DMS153 (cell line): ENCODE measurements at places on chromosomes 7 and 10.

DNA sequence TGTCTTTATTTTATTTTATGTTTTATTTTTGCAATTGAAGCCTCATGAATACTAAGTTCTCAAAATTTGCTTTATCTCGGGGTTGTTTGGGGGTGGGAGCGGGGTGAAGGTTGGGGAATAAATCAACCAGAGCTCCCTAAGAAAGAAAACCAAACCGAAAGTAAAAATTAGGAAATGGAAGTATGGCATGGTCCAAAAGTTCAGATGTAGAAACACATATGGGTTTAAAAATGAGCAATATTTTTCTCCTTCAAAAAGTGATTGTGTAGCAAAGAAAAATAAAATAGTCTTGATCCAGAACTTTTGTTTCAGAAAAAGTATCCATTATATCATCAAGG, 177.4 kb upstream of the PLXDC2 start:
- DNase-seq, result no peak

- no peak for DNase-seq
These were observed 1196.8 kb upstream of the PHF14 start for GRCh38 chr7:9776900-9777299.

GRCh38 chr10:85927952-85928665, 438.5 kb downstream of the GRID1 start:
- no peak for DNase-seq

DNA sequence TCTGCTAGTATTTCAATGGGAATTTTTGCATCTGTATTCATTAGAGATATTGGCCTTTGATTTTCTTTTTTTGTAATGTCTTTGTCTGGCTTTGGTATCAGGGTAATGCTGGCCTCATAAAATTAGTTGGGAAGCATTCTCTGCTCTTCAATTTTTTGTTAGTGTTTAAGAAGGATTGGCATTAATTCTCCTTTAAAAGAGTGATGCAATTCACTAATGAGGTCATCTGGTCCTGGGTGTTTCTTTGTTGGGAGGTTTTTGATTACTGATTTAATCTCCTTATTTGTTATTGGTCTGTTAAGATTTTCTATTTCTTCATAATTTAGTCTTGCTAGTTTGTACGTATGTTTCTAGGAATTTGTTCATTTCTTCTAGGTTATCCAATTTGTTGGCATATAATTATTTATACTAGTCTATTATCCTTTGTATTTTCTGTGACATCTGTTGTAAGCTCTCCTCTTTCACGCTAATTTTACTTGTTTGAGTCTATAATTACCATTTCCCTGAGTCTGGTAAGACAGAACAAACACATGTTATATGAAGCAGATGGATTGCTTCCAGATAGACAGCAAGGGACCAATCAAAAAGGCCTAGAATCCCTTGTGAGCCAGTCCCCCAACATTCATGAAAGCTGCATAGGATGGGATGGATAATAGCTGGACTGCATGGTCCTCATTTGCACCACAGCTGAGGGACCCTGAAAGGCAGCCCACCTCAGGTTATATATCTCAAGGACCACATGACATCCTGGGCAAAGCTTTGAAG, 54.4 kb downstream of the MTPAP start:
- DNase-seq, result no peak

GRCh38 chr10:97574374-97575126, 2.0 kb downstream of the ANKRD2 start:
- peak; percentile 91 for DNase-seq

DNA sequence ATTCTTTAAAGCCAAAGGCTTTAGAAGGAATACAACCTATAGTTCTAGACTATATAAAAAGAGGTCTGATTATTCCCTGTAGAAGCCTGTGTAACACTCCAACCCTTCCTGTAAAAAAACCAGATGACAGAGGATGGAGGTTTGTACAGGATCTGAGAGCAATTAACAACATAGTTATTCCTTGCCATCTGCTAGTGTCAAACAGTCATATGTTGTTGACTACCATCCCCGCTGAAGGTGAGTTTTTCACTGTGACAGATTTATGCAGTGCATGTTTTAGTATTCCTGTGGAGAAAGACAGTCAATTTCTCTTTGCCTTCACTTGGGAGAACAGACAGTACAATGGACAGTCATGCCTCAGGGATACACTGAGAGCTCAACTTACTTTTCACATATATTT, 19.0 kb upstream of the SLC26A4 start:
- DNase-seq, result no peak

DNA sequence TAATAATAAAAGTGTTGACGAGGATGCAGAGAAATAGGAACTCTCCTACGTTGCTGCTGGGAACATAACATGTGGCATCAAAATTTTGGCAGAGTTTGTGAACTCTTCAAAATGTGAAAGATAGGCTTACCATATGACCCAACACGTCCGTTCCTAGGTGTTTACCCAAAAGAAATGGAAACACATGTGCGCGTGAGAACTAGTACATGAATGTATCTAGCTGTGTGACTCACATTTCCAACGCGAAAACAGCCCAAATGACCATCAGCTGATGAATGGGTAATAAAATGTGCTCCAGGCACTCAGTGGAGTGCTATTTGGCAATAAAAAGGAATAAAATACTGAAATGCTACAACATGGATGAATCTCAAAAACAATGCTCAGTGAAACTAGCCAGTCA, 10.4 kb upstream of the ELFN1 start:
- DNase-seq, result no peak

DNA sequence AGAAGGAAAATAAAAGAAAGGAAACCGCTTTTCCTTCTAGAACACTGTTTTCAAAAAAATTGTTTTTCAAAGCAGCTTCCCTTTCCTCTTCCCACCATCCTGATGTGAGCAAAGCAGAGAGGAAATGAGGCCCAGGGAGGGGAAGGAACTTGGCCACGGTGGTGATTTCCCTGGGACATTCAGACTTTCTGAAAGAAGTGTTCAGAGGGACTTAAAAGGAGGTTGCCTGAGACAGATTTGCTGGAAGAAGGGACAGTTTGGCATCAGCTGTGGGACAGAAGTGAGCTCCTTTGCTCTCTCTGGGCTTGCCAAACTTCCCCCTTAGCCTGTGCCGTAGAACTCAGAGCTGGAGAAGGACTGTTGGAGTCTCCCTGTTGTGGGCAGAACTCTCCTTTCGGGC, 30.3 kb downstream of the ADCYAP1R1 start:
- no peak for DNase-seq

- no peak for DNase-seq
These were observed 1.6 kb upstream of the ARHGAP12 start for GRCh38 chr10:31930023-31930751.

GRCh38 chr10:131726076-131726880, 174.5 kb upstream of the PPP2R2D start:
- peak; percentile 55 for DNase-seq

GRCh38 chr10:130927157-130927556, 384.4 kb downstream of the TCERG1L start:
- no peak for DNase-seq

DNA sequence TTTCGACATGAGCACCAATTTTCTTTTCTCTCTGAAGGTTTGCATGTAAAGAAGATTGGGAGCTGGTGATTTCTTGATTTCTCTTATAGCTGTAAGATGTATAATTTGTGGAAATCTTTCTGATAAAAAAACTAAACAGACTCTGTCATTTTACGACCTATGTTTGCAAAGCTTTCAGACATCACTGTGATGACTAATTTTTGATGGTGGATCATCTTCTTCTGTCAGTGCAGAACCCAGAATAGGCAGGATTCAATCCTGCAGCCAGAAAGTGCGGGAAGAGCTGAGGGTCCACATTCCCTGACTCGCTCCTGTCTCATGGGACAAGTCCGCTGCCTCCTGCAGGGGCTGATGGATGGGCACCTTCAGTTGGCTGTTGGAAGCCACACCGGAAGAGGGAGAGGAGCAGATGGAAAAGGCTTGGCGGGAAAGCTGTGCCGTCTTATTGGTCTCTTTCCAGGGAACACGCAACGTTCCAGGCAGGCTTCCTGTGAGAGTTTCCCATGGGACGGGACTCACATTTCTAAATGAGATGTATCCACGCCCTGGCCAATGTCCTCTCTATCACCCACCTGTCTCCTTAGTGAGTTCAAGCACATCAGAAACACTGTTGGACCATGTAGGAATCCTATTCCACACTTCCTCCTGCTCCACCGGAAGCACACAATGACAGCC, 186.9 kb downstream of the PRPF18 start:
- DNase-seq, result no peak

- no peak for DNase-seq
These were observed 106.9 kb upstream of the NPS start for GRCh38 chr10:127442220-127442525.

- no peak for DNase-seq
These were observed 395 bp downstream of the ZNF487 start for GRCh38 chr10:43437141-43437870.

DNA sequence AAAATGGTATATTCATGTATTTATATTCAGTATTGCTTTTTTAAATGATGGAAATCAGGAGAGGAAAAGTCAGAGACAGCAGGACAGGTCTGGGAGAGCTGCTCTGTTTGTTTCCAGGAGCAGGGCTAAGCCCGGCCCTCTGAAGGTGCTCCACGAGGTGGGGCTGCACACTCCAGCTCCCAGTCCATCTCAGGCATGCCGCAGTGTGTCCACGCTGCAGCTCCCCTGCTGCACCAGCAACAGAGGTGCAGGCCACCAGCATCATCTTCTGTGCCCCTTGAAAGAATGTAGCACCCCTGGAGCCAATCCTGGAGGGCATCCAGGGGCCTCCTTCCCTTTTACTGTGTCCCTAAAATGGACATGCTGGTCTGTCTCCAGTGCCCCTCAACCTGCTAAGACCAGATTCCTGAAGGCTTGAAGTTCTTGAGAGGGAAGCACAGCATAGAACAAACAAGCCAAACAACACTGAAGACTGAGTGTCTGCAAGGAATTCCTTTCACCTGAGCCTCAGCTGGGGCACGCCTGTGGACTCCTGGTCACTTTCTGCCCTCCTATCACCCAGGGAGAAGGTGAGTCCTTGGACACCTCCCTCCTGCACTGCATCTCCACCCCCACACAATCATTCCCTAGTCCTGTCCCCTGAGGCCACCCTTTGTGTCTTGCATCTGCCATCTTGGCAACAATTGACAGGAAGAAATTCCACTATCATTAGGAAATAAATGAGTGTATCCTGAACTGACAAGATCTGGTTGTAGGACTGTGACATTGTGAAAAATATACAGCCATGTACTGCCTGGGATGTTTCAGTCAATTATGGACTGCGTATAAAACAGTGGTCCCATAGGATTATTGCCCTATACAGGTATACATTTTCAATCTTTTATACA, 100.5 kb downstream of the CXCL12 start:
- no peak for DNase-seq

DNA sequence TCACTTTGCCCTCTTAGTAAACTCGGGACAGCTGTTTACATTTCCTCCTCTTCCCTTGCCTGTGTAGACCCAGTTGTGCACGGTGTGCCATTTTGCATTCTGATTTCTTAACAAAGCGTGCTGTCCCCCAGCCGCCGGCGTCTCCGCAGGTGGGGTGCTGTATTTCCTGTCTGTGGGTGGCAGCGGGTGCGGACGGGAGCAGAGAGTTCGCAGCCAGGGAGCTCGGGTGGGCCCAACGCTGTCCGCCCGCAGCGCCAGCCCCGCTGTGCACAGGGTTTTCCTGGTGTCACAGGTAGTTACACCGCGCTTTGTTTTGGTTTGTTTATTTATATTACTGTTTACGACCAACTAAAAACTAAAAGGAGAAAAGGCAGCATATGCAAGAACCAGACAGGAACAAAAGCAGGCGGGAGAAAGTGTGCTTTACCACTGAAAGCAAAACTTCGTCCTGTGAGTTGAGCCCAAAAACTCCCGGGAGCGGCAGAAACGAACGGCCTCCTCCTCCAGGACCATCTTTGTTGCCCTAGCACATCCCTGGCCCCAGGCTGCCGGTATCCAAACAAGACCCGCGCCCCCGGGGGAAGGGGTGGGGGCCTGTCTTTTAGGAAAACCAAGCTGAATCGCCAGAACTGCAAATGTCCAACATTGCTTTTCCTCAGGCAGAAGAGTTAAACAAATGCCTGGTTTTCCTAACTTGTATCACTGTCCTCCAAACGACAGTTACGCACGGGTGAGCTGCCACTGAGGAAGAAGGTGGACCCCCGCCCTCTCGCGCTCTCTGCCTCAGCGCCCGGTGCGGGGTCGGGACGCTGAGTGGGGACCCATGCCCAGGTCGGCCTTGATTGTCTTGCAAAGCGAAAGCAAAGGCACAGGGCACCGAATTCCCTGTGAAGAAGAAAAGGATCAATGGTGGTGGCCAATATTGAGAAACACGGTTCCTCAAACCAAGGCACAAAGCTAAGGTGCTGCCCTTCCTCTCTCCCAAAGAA, 45.9 kb upstream of the DRGX start:
- DNase-seq, result no peak

- DNase-seq, result no peak
These were observed 13.4 kb upstream of the CRYGN start for GRCh38 chr7:151453326-151453791.

GRCh38 chr7:21251151-21251800, 176.6 kb upstream of the SP4 start:
- no peak for DNase-seq

DNA sequence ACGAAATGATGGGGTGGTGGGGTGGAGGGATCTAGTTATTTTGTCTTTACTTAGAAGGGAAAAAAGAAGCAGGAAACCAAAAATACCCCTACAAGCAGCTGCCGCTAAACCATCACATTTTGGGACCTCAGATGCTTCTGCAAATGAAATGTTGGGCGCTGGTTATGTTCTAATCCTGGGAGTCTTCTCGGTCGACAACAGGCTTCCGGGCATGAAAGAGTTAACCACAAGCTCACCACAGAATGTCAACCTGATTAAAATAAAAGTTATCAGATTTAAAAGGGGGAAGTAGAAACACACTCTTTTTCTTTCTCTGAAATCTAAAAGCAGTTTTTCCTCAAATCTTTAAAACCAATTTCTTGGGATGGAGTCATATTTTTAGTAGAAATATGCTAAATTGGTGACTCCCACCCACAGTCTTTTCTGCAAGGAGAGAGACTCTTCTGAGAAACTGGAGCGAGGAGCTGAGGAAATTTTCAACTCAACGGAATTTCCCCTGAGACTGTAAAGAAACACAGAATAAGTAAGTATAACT, 16.8 kb downstream of the IL2RA start:
- no peak for DNase-seq

GRCh38 chr10:100333661-100334440, 3.8 kb upstream of the PKD2L1 start:
- DNase-seq, result no peak

DNA sequence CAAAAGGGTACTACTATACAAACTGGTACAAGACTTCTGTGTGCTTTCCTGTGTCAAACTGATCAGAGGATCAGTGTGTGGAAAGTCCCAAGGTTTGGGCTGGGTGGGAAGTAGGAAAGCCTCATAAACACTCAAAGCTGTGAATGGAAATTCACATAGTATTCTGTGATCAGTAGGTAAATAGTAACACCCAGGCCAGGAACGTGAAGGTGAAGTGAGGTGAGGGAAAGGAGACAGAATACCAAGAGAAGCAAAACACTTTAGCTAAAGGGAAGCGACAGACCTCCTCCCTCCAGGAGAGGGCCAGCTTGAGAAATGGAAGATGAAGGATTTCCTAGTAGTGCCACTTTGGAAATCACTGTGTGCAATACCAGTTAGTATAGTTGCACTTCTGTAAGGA, 451.9 kb downstream of the KCNMA1 start:
- DNase-seq, result peak; percentile 32

GRCh38 chr7:27547401-27547800, 115.3 kb downstream of the HIBADH start:
- DNase-seq, result no peak
